ENCODE measurements at places on chromosomes 3 and 15.

DNA sequence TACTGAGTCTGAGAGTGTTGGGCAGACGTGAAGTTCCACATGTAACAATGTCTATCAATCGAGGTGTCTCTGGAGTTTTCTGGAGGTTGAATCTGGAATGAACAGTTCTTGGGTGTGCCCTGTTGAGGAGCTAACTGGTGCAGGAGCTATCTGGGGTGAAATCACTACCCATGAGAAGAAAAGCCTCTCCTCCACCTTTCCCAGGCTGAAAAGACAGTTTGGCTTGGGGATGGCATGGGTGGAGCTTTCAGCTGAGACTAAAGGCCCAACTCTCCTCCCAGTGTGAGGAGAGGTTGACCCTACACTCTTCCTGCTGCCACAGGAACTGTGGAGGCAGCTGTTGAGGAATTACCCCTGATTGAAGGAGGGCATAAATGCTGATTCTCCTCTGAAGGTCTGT, 54.4 kb upstream of the LRRFIP2 start:
- H3K4me1 ChIP-seq = peaks cover 10% of the 10 kb centered on the region
- peaks cover 2% of the 10 kb centered on the region for H3K27me3 ChIP-seq
- H3K36me3 ChIP-seq = no peaks in the 10 kb centered on the region

DNA sequence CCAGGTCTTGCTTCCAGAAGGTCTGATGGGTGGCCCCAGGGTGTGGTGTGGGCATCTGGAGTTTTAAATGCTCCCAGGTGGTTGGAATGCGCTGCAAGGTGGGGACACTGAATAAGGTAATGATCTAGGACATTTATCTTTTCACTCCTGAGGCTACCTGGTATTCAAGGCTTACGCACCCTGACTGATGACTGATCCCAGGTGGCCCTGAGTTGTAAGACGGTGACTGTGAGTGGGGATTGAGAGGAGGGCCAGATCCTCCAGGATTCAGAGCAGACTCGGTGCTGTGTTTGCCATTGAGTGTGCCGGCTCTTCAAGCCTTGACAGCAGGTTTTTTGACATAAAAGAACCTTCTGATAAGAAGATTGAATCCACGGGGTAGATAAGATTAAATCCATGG, 40.3 kb downstream of the SLC6A20 start:
- no peak for DNase-seq
- H3K4me3 ChIP-seq = no peak overlapping the region
- H3K4me1 ChIP-seq = no peaks in the 10 kb centered on the region

GRCh38 chr3:41120460-41120859, 78.8 kb upstream of the CTNNB1 start:
- H3K4me3 ChIP-seq = no peak overlapping the region
- DNase-seq = no peak
- H3K36me3 ChIP-seq = no peaks in the 10 kb centered on the region
- H3K4me1 ChIP-seq = peaks cover 28% of the 10 kb centered on the region
- H3K27me3 ChIP-seq = no peaks in the 10 kb centered on the region
- H3K27ac ChIP-seq = no peak overlapping the region

DNA sequence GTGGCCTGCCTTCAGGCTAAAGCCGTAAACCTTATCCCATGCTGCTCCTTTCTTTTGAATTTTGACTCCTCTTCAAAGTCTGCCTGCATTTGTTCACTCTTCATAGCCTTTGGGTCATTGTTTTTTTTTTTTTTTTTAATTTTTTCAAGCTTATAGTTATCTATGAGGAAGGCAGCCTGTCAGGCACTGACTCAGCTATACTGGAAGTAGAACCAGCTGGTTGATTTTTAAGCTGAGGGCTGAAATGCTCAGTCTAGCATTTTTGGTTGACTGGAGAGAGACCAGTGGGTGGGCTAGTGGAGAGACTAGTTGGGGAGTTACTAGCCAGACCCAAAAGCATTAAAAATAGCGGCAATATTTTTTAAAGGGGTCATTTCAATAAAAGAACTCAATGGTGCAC, 44.1 kb downstream of the C3orf20 start:
- no peak overlapping the region for H3K27ac ChIP-seq
- no peak for DNase-seq
- H3K4me3 ChIP-seq = no peak overlapping the region
- no peaks in the 10 kb centered on the region for H3K36me3 ChIP-seq
- no peaks in the 10 kb centered on the region for H3K4me1 ChIP-seq
- peaks cover 3% of the 10 kb centered on the region for H3K27me3 ChIP-seq

GRCh38 chr3:134473868-134474546, 11.8 kb downstream of the ANAPC13 start:
- no peak overlapping the region for H3K27ac ChIP-seq
- peaks cover 16% of the 10 kb centered on the region for H3K36me3 ChIP-seq
- no peaks in the 10 kb centered on the region for H3K27me3 ChIP-seq
- no peak overlapping the region for H3K4me3 ChIP-seq

All from activated CD4-positive, alpha-beta T cell treated with anti-CD3 and anti-CD28 coated beads for 36 hours (primary cell).